EH (cell line): ENCODE measurements at places on chromosomes 3 and 15.
A peak's percentile ranks its signal among the peaks of the same experiment; 100 is the strongest.

DNA sequence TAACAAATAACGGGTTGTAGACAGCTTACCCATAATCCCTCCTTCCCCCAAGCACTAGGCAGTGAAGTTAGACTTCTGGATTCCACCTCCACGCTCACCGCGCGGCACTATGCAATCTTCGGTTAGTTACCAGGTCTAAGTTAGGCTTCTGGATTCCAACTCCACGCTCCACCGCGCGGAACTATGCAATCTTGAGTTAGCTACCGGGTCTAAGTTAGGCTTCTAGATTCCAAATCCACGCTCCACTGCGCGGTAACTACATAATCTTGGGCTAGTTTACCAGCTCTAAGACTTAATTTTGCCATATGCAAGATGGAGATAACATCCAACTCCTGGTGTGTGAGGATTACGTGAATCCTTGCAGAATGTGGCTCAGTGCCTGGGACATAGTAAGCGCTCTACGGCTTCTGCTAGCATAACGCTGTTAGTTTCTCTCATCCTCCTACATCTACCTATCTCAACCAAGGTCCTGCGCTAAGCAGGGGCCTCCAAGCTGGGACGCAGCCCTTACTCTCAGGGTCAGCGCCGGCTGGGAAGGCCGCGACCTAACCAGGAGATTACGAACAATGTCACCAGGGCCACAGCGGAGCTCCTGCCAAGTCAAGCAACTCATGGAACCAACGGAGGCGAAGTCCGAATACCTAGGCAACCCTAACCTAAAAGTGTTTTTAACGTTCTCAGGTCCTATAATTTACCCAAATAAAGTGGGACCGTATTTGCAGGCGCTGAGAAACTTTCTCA is 497 bp upstream of the RPLP1 start:
- DNase-seq, result peak; percentile 59

GRCh38 chr3:147423798-147424580 is 14.8 kb downstream of the ZIC1 start:
- no peak for DNase-seq

GRCh38 chr15:22893081-22893480 is 54.6 kb downstream of the NIPA2 start:
- DNase-seq, result no peak

DNA sequence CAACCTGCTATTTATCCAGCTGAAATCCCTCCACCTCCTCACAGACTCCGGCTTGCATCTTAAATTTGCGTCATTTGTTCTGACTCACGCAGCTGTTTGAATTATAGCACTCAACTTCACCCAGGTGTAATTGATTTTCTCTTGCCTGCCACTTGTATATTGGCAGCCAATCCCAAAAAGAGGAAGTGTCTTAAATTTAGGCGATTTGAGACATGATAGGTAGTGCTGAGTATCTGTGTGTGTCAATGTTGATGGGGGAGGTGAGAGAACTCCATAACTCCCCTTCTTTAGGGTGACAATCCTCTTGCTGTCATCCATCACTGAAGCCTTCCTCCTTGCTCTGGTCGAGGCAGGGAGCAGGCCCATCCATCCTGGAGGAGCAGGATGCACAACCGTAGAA is 77.2 kb upstream of the TPRG1 start:
- no peak for DNase-seq

DNA sequence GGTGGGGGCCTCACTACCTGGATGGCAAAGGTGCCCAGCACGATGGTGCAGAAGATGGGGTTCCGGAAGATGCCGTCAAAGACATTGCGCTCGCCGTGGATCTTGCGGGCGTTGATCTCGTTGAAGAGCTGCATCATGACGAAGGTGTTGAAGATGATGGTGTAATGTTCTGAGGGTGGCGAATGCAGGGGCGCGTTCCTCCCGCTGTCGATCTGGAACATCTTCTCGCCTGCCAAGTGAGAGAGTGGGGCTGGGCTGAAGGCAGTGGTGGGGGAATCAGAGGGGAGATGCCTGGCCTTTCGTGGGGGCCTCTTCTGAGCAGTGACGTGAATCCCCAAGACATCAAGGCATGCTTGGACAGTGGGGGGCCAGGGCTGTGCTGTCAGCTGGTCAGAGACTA is 19.6 kb upstream of the SEC13 start:
- no peak for DNase-seq
